ENCODE measurements at places on chromosomes 5 and 9.

- DNase-seq = no peak
Observed at GRCh38 chr5:82991059-82991458, 86.1 kb downstream of the TMEM167A start.

- DNase-seq = no peak
Observed at GRCh38 chr5:61346511-61346910, 14.5 kb downstream of the ZSWIM6 start.

GRCh38 chr5:43627028-43627427 is 24.0 kb downstream of the NNT start:
- no peak for DNase-seq

DNA sequence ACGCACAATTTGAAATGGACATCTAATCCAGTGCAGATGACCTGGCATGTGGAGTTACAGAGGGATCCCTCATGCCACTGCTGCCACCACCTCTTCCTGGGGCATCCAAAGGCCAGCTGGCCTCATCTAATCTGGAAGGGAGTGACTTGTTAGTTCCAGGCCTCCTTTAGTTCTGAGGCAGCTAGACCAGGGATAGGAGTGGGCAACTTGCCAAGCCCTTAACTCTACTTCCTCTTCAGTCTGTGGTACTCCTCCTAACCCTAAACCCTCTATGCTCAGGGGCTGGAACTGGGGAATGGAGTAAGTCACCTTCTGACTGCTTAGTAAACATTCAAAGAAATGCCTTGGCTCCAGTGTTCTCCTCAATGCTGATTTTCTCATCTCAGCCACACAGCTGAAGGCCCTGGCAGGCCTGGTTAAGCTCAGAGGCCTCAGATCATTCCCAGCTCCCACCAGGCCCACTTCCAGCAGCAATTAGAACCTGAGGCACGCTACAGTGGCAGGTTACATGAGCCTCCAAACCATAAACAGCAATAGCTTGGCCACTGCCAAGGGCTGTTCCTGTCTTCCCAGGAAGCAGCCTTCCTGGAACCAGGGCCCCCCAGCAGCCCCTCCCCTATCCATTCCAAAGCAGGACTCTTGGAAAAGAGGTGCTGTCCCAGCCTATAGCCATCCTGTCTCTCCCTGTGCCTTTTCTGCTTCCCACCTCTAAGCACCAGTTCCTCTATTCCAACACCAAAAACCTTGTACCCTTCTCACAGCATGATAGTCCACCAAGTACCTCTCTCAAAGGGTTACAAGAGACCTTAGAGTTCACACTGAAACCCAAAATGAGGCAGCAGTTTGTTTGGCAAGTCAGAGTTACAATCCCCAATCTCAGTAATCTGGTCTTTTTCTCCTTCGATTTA is 2.0 kb downstream of the EIF4EBP3 start:
- no peak for DNase-seq

DNA sequence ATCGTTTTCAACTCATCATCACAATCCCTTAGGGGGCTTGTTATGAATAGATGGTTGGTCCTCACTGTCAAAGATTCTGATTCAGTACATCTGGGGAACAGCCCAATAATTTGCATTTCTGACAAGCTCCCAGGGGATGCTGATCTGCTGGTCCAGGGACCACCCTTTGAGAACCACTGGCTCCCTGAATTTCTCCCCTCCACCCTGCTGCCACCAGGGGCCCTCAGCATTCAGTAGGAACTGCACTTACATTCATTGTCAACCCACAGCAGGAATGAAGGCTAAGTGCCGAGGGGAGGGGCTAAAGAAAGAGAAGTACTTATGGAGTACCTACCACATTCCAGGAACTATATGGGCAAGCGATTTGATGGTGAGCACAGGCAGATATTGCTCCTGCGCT is 85.9 kb downstream of the BOD1 start:
- DNase-seq = peak; percentile 18

DNA sequence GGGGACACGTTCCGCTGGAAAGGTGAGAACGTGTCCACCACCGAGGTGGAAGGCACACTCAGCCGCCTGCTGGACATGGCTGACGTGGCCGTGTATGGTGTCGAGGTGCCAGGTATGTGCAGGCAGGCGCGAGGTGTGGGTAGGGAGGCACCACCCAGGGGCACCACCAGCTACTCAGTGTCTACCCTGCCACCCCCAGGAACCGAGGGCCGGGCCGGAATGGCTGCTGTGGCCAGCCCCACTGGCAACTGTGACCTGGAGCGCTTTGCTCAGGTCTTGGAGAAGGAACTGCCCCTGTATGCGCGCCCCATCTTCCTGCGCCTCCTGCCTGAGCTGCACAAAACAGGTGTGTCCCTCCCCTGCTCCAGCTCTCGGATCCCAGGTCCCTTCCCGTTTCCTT is 15.1 kb downstream of the SLC27A4 start:
- DNase-seq = no peak

- no peak for DNase-seq
Observed at GRCh38 chr5:67300326-67300725, 103.7 kb upstream of the CD180 start.

GRCh38 chr5:91053741-91054025 is 329.4 kb downstream of the ARRDC3 start:
- no peak for DNase-seq

DNA sequence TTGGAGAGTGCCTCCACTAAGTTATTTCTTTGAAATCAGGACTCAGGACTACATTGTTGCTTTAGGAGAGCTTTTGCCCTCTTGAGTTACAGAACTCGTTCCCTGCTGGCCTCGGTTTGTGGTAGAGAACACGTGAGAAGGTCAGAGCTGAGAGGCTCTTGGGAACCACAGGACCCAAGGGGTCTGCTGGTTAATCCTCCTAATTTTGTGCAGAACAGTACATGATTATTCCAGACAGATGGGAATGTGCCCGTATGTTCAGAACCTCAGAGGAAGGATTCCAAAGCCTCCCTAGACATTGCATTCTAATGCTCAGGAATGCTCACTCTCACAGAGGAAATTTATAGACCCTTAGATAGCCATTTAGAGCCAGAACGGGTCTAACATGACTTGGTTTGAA is 25.2 kb upstream of the BASP1 start:
- DNase-seq = no peak

DNA sequence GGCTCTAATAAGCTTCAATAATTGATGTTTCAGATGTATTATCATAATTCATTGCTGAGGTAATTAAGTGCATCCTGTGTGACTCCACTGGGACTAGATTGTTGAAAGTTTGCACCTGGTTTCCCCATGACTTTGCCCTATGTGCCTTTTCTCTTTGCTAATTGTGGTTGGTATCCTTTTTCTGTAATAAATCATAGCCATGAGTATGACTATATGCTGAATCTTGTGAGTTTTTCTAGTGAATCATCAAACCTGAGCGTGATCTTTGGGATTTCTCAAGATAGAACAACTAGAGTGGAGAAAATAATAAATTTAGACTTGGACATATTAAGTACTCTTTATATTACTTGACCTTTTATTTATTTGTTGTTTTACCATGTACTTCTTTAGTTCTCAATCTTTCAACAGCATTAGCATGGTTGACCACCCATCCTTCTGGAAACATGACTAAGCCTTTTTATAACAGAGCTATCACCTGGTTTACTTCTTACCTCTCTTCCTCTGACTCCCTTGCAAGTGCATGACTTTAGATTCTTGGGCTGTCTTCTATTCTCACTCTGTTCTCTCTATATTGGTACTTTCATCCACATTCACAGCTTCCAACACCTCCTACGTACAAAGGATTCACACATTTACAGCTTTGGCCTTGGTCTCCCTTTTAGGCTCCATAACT is 239.6 kb upstream of the TAS2R1 start:
- no peak for DNase-seq

- DNase-seq = no peak
Observed at GRCh38 chr9:124399323-124399967, 15.8 kb downstream of the PSMB7 start.

- no peak for DNase-seq
Observed at GRCh38 chr5:96572864-96573512, 89.2 kb upstream of the CAST start.

Data from iPS DF 6.9 (cell line).